ENCODE measurements at places on chromosomes 5 and 9.
A peak's percentile ranks its signal among the peaks of the same experiment; 100 is the strongest.

- peak; percentile 71 for DNase-seq
Observed at GRCh38 chr5:138439477-138440158, 761 bp downstream of the REEP2 start.

DNA sequence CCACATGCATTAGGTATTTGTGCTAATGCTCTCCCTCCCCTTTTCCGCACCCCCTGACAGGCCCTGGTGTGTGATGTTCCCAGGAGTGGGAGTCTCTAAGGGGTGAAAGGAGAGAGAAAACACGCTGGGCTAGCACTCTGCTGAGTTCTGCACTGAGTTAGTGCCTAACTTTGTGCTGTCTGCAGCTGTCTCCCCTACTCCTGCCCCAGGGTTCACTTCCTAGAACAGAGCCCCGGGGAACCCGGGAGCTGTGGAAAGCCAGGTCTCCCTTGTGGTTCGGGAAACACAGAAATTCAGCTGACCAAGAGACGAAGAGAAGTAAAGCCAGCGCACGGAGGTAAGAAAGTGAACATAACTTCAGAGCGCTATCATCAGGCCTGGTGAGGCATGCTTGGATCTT lies 20.7 kb upstream of the ANKRD18A start:
- DNase-seq, result no peak

DNA sequence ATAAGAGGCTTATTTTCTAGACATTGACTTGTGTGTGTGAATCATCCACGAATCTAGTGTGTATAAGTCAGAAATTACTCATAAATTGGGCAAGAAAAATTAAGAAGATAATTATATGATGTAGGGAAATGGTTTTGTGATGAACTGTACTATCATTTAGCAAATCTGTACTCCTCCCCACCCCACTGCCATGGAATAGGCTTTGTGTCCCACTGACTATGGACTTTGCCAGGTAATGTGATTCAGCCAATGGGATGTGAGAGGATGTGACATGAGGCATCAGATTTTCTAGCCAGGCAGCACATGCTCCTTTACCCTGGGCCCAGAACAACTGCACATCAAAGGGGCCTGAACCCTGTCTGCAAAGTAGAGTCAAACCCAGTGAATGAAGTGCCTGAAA lies 406.6 kb downstream of the CTNND2 start:
- DNase-seq, result no peak

DNA sequence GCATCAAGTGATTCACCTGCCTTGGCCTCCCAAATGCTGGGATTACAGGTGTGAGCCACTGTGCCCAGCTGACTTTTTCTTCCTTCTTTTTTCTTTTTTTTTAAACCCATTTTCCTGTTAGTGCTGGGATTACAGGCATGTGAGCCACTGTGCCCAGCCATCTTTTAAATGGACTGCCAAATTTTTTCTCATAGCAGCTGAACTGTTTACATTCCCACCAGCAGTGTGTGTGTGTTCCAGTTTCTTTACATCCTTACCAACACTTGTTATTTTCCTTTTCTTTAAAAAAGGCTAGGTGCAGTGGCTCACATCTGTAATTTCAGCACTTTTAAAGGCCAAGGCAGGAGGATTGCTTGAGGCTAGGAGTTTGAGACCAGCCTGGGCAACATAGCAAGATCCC lies 76.9 kb downstream of the UBE2R2 start:
- DNase-seq, result no peak

DNA sequence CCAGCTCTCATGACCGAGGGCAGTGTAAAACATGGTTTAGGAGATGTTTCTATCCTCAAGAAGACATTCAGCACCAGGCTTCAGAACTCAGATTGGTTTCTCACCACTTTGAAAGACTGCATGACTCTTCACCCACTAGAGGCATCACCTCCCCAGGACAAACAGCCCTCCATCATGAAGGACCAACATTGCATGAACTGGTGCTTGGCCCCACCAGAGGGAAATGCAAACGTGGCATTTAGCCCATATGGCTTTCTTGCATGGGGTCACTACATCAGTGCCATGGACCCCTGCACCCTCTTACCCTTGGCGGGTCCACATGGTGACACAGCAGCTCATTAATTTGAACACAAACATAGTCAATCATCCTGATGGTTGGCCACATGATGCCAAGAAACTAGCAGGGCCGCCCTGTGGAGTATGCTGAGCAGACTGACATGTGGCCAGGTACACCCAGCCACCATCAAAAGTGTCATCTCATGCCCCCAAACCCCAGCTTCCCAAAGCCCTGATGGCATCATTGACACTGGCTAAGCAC lies 129.5 kb upstream of the FSTL4 start:
- no peak for DNase-seq

- DNase-seq, result no peak
Observed at GRCh38 chr5:109309326-109310063, 100.3 kb downstream of the PJA2 start.

- no peak for DNase-seq
Observed at GRCh38 chr5:138736293-138736692, 16.9 kb upstream of the CTNNA1 start.

DNA sequence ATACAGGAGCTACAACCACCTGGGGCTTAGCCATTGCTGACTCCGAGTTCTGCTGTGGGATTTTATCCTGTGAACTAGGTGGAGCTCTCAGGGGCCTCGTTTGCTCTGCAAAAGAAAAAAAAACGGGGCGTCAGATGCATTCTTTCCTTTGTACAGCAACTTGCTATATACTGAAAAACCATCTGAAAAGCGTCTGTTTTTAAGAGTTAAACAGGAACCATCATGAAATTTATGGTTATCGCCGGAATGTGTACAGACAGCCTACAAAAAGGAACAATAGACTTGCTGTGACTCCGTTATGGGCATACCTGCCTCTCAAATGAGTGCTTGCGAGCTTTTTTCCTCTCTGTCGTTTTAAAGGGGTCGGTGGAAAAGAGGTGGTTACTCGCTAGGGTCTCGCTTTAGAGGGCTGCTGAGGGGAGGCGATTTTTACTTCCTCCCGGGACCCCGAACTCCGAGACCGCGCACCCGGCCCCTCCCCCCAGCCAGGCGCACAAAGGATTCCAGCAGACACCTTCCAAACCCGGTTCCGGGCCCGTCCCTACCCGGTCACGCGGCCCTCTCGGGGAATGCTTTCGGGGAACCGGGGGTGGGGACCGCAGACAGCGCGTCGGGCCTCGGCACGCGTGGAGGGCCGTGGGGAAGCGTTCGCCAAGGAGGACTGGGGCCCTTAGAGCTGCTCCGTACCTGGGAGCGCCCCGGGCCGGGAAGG lies 826 bp downstream of the PAIP1 start:
- DNase-seq, result peak; percentile 84

DNA sequence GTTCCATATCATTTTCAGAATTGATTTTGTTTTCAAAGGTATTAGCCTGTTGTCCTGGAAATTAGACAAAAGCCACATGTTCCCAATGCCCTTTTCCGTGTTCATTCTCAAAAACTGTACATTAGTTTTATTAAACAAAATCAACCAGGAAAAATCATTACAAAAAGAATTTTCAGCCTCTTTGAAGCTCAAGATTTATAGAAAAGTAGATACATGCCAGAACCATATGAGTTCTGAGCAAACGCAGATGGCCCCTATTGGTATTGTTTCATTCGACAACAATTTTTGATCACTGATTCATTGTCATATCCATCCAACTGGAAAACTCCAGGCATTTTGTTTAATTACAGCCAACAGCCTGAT lies 148.5 kb upstream of the GRAMD2B start:
- no peak for DNase-seq

DNA sequence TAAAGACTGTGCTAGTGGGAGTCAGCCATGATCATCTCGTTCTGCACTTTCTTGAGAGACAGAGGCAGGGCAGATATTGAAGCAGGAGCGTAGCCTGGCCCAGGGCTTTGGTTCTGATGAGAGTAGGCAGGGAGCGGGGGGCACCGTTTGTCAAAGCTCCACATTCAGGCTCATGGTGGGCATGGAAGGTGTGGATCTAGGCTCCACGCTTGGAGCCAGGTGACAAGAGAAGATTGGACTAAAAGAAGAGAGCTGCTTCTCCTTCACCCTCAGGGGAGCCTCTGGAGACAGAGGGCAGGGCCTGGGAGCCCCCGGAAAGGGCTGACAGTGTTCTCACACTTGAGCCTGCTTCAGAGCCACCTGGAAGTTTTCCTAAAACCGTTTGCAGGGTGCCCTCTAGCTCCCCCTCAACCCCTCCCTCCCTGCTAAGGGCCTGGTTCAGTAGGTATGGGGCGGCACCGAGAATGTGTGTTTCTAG lies 24.7 kb upstream of the FCN2 start:
- no peak for DNase-seq

GRCh38 chr5:9947225-9947714 lies 302.4 kb downstream of the ATPSCKMT start:
- DNase-seq, result peak; percentile 3

GRCh38 chr9:124889006-124889405 lies 27.1 kb downstream of the ARPC5L start:
- DNase-seq, result no peak

- DNase-seq, result no peak
Observed at GRCh38 chr5:147568710-147569406, 59.0 kb upstream of the DPYSL3 start.

DNA sequence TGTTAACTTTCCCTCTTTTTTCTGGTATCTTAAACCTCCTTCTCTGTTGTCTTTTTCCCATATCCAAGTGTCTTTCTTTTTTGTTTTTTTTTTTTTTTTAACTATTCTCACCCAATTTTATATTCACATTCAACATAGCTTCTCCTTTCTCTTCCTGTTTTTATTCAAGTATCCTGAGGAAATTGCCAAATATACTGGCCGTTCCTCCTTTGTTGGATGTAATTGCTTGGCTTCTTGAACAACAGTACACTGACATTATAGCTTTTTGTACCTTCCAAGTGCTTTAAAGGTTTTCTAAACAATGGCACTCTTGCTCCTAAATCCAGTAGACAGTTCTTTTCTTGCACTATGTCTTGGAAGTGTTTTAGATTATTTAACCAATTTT lies 1146.8 kb downstream of the MAT2B start:
- no peak for DNase-seq

DNA sequence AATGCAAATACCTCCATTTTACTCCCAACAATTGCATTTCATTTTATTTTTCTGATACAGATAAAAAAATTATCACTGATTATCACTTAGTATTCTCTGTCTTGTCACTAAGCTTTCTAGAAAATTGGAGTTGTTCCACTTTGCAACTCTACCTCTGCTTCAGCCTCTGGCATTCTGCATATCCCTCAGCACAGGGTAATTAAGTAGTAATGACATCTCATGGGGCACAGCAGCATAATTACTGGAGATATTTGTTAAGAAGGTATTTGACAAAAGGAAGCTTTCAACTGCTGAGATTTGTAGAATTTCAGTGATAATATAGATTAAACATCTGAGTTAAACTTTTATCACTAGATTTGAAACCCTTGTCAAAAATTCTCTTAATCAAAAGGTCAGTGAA lies 446.2 kb downstream of the HTR1A start:
- DNase-seq, result no peak

DNA sequence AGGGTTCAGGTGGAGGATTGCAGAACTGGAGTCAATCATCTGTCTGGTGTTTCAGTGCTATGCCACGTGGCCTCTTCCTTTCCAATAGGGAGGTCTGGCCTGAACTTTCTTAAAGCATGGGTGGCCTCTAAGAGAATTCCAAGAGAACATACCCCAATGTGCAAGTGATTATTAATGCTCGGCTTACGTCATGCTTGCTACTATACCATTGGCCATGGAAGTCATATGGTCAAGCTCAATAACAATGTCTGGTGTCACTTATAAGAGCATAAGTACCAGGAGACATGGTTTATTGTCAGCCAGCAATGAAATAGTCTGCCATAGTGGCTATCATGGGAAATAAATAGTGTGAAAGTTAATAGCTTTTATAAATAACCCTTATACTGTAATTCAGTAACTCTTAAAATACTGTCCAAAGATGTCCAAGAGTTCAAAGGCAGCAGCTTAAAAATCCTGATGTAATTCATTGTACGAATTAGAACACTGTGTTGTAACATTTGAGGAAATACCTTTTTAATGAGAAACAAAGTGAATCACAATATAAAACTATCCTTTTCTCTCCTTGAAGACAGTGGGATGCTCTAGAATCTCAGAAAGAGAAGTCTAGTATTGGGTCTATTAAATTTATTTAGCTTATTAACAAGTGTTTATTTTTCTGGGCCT lies 355.4 kb upstream of the PRR16 start:
- DNase-seq, result no peak

- DNase-seq, result no peak
Observed at GRCh38 chr5:151274666-151275065, 21.7 kb downstream of the GM2A start.

- DNase-seq, result peak; percentile 34
Observed at GRCh38 chr5:3351581-3352442, 243.8 kb upstream of the IRX1 start.

DNA sequence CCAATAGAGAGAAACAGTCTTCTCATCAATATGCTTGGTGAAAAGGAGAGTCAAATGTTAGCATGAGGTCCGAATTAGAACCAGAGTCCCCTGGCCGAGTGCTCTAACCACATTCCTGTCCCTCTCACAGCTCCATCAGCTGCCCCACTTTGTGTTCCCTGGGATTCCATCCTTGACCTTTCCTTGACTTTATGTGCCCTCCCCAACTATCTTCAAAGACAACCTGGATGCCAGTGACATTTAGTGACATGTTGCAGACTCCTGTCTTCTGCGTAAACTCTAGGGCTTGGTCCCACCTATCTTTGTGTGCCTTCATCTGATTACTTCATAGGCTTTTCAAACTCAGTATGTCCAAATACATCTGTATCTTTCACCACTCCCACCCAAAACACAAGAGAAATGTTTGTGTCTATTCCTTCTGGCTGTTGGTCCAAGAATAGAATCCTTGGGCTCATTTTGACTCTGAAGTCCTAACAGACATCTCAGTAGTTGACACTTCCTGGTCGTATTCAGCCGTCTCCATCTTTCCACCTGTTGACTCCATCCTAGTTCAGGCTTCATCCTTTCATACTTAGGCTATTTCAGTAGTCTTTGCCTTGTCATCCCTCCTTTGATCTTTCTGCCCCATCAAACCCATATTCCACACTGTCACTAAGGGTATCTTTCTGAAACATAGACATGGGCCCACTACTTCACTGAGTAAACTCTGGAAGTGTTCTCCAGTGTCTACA lies 101.4 kb upstream of the CD180 start:
- no peak for DNase-seq

DNA sequence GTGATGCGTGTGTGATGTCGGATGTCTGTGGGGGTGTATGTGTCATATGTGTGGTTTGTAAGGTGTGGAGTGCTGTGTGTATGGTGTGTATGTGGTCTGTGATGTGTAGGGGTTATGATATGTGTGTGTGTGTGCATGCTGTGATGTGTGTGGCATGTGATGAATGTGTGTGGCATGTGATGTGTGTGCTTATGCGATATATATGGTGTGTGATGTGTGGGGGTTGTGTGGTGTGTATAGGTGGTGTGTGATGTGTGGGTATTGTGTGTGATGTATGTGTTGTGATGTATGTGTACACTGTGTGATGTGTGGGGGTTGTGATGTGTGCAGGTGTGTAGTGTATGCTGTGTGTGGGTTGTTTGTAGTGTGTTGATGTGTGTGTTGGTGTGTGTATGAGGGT lies 9.2 kb upstream of the CRB2 start:
- DNase-seq, result no peak

- no peak for DNase-seq
Observed at GRCh38 chr5:78624011-78624541, 24.5 kb downstream of the LHFPL2 start.

GRCh38 chr9:130745829-130746228 lies 52.2 kb downstream of the EXOSC2 start:
- no peak for DNase-seq
